Articular chondrocyte of knee joint (primary cell): ENCODE measurements at places on chromosomes 5 and 9. TPM values are rescaled to one million over a fixed set of nuclear protein-coding genes. Genes with fewer than 3 reads are reported as not detected.

Gene OMD
- total RNA-seq: 66.4 and 85.3 TPM in 2 replicates

Gene CDX1
- total RNA-seq: 0.22 TPM in 1 of 2 replicates, not detected in the other

Gene DDX41
- 48.2 and 59.7 TPM in 2 replicates for total RNA-seq

Gene CDKN2B
- 2.5 and 5.9 TPM in 2 replicates for total RNA-seq

Gene OLFM1
- 9.0 and 10.7 TPM in 2 replicates for total RNA-seq
